ENCODE measurements at places on chromosomes 3 and 15.

DNA sequence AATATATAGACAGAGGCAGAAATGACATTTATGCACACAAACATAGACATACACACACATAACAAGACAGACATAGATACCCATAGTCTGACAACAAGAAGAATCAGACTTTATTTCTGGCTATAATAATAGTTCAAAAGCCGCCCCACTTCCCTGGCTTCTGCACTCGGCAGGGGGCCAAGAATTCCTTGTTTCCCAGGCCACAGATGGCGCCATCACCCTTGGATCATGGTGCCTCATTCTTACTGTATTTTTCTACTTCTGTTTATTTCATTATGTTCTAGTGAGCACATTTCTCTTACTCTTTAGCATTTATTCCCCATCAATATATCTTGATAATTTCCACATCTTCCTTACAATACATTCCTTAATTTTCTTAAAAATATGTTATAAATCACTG is 387.5 kb downstream of the NLGN1 start:
- no peak for DNase-seq

DNA sequence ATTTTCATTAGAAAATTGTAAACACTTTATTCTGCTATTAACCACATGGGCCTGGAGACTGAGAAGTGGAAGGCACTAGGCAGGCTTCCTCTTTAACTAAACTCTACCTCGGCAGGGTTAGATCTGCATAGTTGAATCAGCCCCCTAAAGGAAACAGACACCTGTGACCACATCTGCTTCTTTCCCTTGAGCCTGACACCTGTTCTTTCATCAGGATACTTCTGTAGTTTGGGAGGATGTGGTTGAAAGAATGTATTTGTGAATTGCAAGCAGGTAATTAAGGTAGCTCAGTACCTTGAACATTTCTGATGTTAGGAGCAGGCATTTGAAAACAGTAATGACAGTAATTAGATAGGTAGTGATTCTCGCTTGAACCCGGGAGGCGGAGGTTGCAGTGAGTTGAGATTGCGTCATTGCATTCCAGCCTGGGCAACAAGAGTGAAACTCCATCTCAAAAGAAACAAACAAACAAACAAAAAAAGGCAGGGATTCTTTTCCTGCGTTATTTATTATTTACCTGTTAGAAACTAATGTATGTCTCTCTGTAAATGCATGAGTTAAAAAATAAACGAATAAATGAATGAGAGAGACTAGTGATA is 468.5 kb downstream of the NLGN1 start:
- no peak for DNase-seq

GRCh38 chr3:47916696-47917095 is 99.5 kb downstream of the MAP4 start:
- DNase-seq, result no peak

- DNase-seq, result no peak
Measured at GRCh38 chr3:72295276-72295961, 510.5 kb upstream of the PROK2 start.

DNA sequence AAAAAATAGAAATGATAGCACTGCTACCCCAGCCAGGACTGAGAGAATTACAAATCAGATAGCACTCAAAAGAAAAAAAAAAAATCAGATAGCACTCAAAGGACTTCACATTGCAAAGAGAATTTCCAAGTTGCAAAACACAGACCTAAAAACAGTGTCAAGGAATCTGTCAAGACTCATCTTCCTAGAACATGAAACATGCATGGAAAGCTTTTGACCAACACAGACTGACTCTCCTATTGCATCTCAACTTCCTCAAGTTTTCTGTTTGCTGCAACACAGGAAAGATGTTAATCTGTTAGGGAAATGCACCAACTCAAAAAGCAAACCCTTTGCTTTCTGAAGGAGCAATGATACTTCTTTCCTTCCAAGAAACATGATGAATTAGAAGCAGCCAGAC is 42.3 kb downstream of the RAB27A start:
- DNase-seq, result no peak

DNA sequence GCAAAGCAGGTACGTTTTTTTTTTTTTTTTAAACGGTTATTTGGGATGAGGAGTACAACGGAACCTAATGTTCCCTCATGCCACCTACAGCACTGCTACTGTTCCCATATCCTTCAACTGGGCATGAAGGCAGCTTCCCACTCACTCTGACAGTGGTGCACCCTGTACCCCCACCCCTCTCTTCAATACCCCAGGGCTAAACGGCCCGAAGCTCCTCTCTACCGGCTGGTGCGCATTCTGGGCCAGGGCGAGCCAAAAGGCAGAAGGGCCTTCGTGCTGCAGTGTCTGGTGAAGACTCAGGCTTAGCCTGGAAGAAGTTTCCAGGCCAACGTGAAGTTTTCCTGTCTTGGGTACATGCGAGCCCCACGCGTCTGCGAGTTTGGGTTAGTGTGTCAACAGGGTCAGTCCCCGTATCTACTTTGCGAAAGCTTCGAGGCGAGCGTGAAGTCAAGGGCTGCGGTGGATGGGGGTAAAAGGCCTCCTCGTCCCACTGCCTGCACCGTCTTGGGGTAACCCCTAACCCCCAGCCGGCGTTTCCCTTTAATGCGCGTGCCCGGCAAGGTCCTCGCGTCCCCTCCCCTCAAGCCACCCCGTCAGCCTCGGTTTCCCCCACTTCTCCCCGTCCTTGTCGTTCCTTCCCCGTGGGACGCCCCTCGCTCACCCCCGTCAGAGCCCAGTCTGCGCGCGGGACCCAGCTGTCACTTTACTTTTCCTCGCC is 765 bp upstream of the UBE2E2 start:
- no peak for DNase-seq

DNA sequence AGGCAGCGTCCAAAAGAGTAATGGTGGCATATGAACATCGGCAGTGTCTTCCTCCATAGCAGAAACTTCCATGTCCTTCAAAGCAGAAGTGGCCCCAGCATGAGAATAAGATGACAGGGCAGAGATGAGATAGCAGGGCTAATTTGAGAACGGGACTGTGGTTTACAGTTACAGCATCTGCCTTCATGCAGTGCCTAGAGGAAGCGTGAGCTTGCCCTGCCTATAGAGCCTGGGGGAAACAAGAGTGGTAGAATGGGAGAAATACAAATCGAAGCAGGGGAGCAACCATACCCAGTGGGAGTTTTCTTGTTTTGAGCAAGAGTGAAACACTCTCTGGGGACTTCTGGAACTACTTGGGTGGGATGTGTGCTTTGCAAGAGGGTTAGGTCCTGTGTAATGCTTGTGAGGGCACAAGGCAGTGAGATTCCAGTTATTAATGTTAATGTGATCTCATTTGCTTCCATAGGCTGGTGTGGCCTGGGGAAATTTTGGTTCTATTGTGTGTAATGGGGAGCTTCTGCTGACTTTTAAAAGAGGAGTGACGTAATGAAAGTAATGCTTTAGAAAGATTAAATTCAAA is 616.9 kb downstream of the ZIC1 start:
- DNase-seq, result no peak

DNA sequence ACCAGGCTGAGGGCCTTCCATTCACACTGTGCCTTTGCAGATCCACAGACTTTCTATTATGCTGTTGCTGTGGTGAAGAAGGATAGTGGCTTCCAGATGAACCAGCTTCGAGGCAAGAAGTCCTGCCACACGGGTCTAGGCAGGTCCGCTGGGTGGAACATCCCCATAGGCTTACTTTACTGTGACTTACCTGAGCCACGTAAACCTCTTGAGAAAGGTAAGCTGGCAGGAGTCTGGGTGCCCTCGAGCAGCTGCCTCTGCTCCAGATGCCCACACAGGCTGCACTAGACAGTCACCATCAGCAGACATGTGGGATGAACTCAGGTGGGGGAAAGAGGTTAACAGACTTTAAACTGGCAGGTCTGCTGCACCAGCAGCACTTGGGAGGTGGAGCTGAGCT is 8.3 kb downstream of the TF start:
- DNase-seq, result no peak

DNA sequence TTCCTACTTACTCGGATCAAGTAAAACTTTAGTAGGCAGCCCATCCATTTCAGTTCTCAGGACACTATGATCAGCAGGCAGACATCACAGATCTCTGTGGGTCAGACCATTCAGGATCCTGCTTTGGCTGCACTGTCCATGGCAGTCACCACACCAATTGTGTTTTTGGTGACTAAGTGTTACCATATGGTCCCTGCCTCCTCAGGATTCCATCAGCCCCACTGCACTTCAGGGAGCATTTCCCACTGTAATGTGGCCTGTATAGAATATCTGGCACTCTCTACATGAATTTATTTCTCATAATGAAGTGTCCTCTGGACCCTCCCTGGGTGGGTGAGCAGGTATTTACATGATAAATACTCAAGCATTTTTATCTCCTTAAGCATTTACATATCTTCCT is 41.3 kb downstream of the ZNF445 start:
- no peak for DNase-seq

GRCh38 chr15:55823191-55823670 is 80.3 kb upstream of the PRTG start:
- DNase-seq, result no peak

GRCh38 chr3:128227507-128227906 is 74.2 kb downstream of the EEFSEC start:
- DNase-seq, result no peak

Data from HS-27A (cell line).